Stimulated activated CD8-positive, alpha-beta memory T cell treated with anti-CD3 and anti-CD28 coated beads, Interleukin-7, amount 100 ng/mL, for 1 hour (primary cell): ENCODE measurements at places on chromosomes 4 and X.

GRCh38 chr4:912548-913279 is 19.4 kb downstream of the GAK start:
- DNase-seq, result no peak

- no peak for DNase-seq
Observed at GRCh38 chr4:148141501-148141900, 300.7 kb downstream of the NR3C2 start.

DNA sequence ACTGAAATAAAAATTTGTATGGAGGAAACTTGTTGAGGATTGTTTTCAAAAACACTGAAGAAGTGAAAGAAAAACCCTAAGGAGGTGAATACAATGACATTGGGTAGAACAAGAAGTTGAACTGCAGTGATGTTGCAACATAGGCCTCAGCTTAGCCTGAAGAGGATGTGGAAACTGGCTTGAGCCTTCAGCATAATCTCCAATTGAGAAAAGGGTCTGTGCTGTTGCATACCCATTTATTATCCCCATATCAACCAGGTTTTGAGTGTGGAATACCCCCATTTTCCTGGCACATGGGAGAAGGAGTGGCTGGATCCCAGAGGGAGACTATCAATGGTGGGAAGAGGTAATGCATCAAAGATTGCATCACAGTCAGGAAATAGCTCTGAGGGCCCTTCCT is 695.0 kb upstream of the HS3ST1 start:
- no peak for DNase-seq

DNA sequence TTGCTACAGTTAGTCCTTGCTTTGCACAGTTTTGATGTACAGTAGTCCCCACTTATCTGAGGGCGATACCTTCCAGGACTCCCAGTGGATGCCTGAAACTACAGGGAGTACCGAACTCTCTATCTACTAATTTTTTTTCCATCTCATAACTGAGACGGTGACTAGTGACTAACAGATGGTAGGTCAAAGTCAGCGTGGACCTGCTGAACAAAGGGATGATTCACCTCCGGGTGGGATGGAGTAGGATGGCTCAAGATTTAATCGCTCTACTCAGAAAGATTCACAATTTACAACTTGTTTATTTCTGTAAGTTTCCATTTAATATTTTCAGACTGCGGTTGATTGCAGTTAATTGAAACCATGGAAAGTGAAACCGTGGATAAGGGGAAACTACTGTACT is 655.8 kb downstream of the ZNF674 start:
- DNase-seq, result no peak

GRCh38 chr4:30723201-30723955 is 3.2 kb downstream of the PCDH7 start:
- no peak for DNase-seq

DNA sequence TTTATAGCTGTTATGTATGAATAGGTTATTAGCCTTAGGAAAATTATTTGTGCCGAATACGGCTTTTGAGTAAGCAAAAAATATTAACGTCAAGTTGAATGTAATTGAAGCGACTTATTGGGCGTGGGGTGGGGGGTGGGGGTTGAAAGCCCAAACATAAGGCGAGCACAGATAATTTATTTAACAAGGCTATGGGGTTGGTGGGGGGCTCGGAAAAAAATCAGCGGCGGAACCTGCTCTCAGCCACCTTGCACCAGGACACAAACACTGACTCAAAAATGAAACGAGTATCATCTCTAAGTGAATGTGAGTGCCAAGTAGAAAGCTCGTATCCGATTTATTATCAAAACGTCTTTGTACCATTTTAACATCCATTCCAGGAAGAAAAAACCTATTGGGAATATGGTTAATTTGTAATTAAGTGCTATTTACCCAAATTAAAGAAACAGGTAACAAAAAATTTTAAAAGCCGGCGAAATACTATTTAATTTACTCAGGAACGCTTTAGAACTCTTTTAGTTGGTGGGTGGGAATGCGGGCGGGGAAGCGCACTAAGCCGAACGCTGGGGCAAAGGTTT is 902 bp upstream of the LARP1B start:
- no peak for DNase-seq

DNA sequence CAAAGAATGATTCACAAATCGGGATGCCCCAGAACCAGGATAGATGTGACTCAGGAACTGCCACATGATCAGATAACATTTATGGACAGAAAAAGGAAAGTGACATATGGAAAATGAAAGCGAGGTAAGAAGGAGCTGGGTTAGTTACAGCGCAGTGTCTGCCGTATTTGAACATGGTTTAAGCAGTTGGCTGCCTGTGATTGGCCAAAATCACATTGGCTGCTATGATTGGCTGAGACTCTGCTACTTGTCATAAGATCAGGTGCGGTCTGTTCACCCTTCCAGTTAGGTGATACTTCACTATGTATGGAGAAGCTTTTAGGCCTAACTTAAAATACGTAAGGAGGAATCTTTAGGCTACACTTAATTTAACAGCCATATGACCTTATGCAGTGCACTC is 322.7 kb upstream of the HAND2 start:
- DNase-seq, result no peak

- DNase-seq, result no peak
Observed at GRCh38 chr4:33941854-33942253, 2302.5 kb downstream of the ARAP2 start.

GRCh38 chr4:186906722-186907121 is 183.1 kb upstream of the FAT1 start:
- DNase-seq, result no peak

DNA sequence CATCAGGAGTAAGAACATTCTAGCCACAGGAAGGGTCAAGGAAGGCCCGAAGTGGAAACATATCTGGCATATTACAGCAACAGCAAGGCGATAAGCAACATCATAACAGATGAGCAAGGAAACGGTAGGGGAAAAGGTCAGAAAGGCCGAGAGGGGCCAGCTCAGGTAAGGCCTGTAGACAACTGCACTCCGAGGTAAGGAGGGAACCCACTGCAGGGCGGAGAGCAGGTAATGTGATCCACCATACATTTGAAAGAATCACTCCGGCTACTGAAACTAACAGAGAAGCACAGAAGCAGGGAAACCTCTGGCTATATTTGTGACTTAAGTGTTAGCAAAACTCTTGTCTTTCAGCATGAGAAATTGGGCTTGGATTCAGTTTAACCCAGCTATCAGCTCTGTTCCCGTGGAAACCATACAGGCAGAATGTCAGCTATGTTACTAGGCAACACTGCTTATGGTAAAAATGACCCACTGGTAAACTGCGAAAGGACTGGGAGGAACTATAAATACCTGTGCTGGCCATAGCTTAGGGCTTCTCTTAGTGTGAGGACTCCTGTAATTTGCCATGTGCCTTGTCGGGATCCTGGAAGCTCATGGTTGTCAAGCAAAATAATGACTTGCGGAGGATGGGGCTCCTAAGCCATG is 31.0 kb downstream of the FRYL start:
- no peak for DNase-seq

DNA sequence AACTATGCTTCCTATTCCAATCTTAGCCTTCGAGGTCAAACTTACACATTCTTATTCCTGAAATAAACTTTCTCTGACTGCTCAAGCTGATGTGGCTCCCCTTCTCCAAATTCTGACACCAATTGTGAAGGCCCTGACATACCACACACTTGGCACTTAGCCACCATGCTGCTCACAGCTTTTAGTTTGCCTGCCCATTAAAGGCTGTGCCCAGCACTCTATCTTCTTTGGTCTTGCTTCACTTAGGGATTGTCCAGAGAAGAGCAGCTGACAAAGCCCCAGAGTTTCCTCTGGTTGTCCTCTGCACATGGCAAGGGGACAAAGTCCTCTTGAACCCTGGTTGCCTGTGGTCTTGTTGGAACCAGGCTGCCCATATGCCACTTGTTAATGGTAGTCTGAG is 126.1 kb downstream of the ARHGEF9 start:
- DNase-seq, result no peak

DNA sequence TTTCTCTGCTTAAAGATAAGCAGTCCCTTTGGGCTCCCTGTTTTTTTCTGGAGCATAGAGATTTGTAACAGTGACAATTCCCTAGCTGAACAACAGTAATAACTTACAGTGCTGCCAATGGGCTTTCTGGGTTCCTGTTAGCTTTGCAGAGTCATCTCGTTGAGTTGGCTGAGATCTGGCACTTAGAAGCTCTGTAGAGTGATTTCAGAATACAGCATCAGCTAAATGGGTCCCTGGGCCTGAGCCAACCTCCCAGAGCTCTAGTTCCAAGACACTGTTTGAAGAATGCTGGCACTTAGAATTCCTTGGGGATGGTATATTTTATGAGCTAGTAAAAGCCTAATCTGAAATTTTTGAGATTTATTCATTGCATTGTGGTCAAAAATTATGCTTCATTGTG is 43.5 kb upstream of the SERTM2 start:
- DNase-seq, result no peak
